ENCODE measurements at places on chromosomes 6 and 20.

GRCh38 chr20:571754-572441 is 28.3 kb upstream of the CSNK2A1 start:
- no peak for DNase-seq

DNA sequence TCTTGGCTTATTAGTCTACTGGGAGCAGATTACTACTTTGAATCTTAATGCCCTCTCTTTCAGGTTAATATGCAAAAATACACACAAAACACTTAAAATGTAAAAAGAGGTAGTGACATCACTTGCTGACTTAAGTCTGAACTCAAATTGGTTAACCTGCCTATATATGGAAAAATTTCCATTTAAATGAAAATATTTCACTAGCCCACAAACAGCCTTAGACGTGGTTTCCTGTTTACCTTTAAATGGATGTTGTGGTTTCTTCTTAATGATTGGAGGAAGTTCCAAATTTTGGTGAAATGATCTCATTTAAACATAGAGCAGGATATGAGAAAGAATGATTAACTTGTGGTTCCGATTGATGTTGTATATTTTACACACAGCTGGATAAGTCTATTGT is 553.7 kb downstream of the CD109 start:
- DNase-seq: no peak

GRCh38 chr6:161226009-161226964 is 47.6 kb downstream of the AGPAT4 start:
- no peak for DNase-seq

GRCh38 chr20:45959956-45960630 is 11.9 kb downstream of the ZNF335 start:
- peak; percentile 11 for DNase-seq

DNA sequence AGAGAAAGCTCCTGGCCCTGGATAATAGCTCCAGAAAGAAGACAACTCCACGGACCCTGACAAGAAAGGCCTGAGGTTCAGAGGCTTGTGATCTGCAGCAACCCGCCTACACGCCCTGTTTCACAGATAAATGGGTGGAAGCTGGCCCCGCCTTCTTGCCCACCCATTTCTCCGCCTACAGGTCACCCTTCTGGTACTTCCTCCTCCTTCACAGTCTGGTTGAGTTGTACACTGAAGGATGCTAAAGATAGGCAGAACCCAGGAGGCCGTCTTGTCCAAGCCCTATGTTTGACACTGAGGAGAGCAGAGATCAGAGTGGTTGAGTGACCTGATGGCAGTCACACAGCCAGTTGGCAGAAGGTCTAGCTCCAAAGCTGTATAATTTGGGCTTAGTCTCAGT is 34.2 kb upstream of the MDGA1 start:
- no peak for DNase-seq

GRCh38 chr6:14379568-14379967 is 262.0 kb downstream of the CD83 start:
- DNase-seq: no peak

DNA sequence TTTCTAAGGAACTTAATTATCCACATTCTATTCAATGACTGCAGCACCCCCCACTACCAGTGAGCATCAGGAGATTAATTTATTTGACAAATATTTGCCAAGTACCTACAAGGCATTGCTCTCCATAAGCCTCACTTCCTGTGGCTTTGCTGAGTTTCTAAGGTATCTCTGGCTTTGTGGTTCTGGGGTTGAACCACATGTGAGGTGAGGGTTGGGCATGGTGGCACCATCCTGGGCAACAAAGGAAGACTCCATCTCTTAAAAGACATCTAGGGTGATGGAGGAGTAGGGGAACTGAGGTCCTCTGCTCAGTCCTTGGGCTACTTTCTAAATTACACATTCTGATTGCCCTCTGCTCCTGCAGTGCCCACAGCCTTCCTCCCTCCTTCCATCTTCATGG is 25.5 kb upstream of the WFDC2 start:
- DNase-seq: no peak

DNA sequence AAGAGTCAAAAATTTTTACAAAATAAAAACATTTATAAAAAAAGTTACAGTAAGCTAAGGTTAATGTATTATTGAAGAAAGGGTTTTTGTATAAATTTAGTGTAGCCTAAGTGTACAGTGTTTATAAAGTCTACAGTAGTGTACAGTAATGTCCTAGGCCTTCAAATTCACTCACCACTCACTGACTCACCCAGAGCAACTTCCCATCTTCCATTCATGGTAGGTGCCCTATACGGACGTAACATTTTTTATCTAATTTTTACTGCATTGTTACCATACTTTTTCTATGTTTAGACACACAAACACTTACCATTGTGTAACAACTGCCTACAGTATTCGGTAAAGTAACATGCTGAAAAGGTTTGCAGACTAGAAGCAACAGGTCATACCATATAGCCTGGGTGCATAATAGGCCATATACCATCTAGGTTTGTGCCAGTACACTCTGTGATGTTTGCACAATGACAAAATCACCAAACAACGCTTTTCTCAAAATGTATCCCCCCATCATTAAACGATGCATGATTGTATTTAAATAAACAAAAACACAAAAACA is 6.0 kb downstream of the MTFR2 start:
- DNase-seq: no peak

GRCh38 chr6:38191418-38191817 is 371.9 kb downstream of the ZFAND3 start:
- DNase-seq: no peak

- no peak for DNase-seq
These were observed 1235.7 kb upstream of the MAP3K7 start for GRCh38 chr6:91822581-91822980.

- DNase-seq: no peak
These were observed 74.8 kb upstream of the MLN start for GRCh38 chr6:33878562-33878961.

DNA sequence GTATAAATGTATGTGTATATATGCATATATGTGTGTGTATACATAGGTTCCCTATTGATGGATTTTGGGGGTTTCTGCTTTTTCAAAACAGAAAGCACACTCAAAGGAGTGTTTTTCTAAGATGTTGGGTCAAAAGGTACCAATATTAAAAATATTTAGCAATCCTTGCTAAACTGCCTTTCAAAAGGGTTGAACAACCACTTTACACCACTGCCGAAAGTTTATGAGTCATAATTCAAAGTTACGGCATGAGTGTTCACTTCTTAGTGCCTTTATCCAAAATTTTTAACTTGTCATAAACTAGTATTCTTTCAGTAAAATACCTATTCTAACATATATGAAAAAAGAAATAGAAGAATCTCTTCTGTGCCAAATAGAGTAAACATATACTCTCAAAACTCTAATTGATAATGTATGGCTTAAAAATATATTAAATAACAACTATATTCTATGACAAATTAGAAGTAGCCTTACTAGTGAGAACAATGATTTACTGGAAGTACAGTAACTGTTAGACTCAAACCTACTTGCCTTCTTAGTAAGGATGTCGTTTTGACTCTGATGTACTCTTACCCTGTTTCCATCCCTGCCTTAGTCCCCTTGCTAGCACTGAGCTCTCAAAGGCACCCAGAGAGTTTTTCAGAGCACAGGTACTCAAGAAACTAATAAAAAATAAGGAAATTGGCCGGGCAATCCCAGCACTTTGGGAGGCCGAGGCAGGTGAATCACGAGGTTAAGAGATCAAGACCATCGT is 136.1 kb downstream of the INSM1 start:
- no peak for DNase-seq

- no peak for DNase-seq
These were observed 289.5 kb downstream of the ESR1 start for GRCh38 chr6:152096863-152097496.

- no peak for DNase-seq
These were observed 36.8 kb downstream of the VEGFA start for GRCh38 chr6:43806758-43807227.

- DNase-seq: no peak
These were observed 3.3 kb downstream of the TAB2 start for GRCh38 chr6:149320796-149321195.

DNA sequence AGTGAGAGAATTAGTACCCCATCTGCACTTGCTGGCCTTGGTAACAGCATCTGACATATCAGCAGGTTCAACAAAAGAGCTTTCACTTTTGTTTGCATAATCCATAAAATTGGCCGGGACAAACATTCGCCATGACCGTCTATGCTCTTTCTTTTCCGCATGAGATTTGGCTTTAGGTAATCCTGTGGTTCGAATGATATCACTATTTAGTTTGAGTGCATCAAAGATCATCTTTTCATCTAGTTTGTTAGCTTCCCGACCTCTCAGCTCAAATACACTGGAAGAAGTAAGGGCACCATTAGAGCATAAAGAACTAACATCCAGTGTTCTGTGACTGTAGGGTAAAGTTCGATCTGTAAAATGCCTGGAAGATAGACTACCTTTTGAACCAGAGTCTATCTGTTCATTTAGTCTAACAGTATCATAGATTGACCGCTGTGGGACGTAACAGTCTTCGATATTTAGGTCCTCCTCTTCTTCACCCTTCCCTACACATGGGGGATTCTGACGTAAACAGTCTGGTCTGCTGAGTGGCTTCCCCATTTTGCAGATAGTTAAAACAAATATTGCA is 101.6 kb downstream of the DST start:
- no peak for DNase-seq

- no peak for DNase-seq
These were observed 618 bp downstream of the RTN4IP1 start for GRCh38 chr6:106628658-106629102.
